ENCODE measurements at places on chromosomes 7 and 10.

DNA sequence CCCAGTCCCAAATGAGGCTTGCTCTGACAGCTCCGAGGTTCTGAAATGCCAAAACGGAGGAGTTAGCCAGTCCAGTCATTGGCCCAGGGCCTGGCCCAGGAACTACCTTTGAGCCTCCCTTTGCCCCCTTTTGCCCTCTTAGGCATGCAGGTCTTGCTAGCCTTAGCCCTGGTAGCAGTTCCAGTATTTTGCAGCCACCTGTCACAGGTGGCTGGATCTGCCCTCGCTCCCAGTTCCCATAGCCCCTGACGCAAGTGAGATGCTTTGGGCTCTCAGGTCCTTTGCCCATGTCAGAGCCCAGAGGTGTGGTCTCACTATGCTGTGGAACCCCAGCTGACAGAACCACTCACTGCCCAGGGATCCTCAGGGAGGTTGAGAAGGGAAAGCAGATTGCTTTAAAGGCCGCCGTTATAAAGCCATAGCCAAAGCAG is 42.0 kb downstream of the GPRIN2 start:
- DNase-seq = no peak

DNA sequence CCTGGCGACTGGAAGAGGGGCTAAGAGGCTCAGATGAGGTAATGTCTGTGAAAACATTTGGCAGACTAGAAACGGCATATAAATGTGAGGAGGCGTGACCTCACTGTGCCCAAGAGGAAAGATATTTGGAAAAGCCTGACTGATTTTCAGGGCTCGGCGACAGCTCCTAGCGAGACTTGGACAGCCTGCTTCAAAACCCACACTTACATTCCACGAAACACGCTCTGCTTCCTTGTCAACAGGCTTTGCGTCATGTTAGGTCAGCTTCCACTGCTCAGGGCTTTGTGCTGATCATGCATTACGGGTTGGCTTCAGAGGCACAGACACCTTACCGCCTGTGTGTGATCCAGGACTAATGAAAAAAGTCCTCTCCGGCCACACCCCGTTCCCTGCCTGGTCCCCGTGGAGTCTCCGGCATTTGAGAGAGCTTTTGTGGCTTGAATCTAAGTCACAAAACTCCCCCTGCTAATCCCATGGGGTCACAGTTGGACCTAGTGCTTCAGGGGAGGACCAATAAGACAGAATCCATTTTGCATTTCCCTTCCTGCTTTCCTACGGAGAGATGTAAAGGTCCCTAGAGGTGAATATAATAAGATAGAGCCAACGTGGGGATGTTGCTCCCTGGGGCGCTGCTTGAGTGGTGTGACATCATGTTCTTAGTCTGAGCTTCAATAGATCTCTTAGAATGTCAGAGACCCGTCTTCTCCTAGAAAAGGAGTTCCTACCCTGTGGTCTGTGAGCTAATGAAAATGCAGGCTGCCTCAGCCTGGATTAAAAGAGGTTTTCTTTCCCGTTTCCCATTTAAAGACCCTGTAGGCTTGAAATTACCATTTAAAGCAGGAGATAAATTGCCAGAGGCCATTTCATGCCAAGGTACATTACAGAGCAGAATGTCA is 25.5 kb downstream of the FGFBP3 start:
- no peak for DNase-seq

- peak; percentile 81 for DNase-seq
These were observed at the start of gene EPHB6 for GRCh38 chr7:142854372-142855113. TSS of gene EPHB6 (plus strand) at chr7:142855076. CDS start at chr7:142863228, 8,152 bp downstream.

GRCh38 chr7:48875045-48875916 is 49.1 kb upstream of the CDC14C start:
- no peak for DNase-seq

DNA sequence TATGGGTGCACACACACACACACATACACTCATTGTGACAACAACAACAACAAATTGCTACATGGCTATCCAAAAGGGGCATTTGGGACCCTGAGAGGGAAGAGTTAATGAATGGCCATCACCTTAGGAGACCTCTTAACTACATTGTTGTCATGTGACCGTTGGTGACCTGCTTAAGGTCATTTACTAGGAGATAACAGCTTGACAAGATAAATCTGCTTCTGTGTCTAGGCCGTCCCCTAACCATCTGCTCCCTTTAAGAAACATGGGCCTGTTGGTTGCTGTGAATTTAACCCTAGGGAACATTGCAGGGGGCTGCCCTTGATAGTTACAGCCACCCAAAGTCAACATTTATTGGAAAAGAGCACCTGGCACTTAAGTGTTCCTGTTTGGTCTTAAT is 29.7 kb downstream of the C1QL3 start:
- DNase-seq = no peak

DNA sequence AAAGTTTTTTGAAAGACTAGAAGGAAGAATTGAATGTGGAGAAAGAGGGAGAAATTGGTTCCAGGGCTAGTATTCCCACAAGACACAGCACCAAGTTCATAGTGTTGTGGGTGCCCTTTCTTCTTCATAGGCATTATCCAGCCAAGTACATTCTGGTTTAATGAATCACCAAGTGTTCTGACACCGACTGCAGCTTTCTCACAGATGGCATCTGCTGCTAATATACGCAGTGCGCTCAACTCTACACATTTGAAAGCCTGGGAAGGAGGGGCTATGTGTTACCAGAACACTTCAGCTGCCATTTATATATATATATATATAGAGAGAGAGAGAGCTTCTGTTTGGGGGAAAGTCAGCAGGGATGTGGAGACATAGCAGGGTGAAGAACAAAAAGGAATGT is 1168.4 kb downstream of the GATA3 start:
- DNase-seq = no peak

GRCh38 chr10:115657161-115657860 is 564.1 kb downstream of the ATRNL1 start:
- DNase-seq = no peak

DNA sequence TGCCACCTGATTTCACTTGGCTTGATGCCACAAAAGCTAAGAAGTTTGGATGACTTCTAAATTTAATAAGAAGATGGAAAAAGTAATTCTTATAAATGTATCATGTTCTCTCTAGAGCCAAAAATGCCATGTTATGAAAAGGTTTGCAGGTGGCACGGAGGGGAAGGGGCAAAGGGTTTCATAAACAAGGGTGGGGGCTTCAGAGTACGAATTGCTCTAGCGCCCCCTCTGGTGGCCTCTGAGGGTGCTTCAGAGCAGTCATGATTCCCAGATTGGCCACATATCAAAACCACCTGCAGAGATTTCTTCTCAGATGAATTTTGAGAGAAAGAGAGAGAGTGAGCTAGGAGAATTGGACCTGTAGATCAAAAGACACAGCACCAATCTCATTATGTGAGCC is 208.6 kb upstream of the YAE1 start:
- DNase-seq = peak; percentile 42

- peak; percentile 16 for DNase-seq
These were observed 1.8 kb downstream of the SEMA3C start for GRCh38 chr7:80916770-80917741.

GRCh38 chr10:61779950-61780659 is 117.4 kb downstream of the CABCOCO1 start:
- DNase-seq = no peak

- no peak for DNase-seq
These were observed 67.7 kb downstream of the GRK5 start for GRCh38 chr10:119275085-119275484.

- DNase-seq = no peak
These were observed 16.9 kb downstream of the VENTX start for GRCh38 chr10:133254421-133255120.

GRCh38 chr10:116627386-116627933 is 6.7 kb downstream of the PNLIPRP2 start:
- DNase-seq = no peak

- no peak for DNase-seq
These were observed 98.9 kb downstream of the KAT6B start for GRCh38 chr10:74925291-74925690.

- no peak for DNase-seq
These were observed 189.9 kb upstream of the PDE1C start for GRCh38 chr7:32259931-32260596.

DNA sequence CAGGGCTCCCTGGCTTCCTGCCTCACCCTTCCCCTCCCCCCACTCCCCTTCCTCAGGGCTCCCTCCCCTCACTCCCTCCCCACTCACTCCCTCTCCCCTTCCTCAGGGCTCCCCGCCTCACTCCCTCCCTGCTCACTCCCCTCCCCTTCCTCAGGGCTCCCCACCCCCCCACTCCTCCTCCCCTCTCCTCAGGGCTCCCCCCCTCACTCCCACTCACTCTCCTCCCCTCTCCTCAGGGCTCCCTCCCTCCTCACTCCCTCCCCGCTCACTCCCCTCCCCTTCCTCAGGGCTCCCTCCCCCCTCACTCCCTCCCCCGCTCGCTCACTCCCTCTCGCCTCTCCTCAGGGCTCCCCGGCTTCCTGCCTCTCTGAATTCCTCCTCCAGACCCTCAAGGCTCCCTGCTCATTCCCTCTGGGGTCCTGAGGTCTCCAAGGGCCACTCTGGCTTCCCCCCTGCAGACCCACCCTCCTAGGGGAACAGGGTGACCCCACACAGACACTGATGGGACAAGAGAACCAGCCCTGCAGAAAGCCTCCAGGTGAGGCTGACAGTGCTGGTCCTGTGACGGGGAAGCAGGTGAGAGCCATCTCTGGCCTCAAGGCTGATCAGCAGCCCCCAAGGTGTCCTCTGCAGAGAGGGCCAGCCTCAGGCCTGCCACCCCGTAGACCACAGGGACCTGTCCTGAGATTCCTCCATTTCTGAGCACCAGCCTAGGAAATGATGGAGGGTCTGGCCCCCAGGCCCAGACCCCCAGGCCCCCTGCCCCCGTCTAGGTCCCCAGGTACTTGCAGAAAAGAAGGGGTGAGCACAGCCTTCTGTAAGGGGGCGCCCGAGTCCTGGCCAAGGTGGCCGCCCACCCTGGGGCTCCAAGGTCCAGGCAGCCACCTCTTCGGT is 47.2 kb downstream of the PWWP2B start:
- DNase-seq = no peak

DNA sequence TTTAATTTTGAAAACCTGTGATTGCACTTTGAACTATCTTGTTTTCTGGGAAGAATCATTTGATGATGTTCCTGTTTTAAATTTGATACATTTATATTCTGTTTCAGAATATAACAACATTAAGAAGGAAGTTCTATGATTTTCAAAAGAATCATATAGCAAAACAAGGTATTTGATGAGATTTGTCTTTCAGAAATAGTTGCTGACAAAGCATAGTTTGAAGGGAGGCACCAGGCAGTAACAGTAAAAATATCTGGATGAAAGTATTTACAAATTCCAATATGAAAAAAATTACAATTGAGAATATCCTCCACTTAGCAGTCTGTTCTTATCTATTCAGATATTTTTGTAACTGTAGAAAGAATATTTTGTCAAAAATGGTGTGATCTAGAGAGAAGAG is 266.1 kb upstream of the CSTF2T start:
- no peak for DNase-seq
